Putamen (tissue), 1 donor: ENCODE measurements at places on chromosomes 2 and 18.

- no peak for DNase-seq
Observed at GRCh38 chr18:512957-513356, 12.5 kb upstream of the COLEC12 start.

GRCh38 chr2:863732-864450 lies 86.8 kb upstream of the SNTG2 start:
- DNase-seq: no peak

DNA sequence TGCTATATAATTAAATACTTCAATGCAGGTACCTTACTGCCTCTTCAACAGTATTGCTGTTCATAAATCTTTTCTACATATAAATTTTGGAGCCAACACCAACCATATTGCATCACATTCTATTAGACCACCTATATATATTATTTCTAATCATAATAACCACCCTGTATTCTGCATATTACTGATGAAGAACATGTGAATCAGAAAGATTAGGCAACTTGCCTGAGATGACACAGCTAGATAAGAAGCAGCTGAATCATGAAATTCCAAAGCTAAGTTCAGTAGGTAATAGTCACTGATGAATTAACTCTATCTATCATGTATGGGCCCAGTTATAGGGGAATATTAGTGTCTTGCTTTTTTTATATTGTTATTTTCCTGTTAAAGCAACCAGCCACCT lies 161.8 kb downstream of the AGPS start:
- DNase-seq: no peak

GRCh38 chr2:71003966-71004755 lies 9.5 kb upstream of the TEX261 start:
- no peak for DNase-seq

DNA sequence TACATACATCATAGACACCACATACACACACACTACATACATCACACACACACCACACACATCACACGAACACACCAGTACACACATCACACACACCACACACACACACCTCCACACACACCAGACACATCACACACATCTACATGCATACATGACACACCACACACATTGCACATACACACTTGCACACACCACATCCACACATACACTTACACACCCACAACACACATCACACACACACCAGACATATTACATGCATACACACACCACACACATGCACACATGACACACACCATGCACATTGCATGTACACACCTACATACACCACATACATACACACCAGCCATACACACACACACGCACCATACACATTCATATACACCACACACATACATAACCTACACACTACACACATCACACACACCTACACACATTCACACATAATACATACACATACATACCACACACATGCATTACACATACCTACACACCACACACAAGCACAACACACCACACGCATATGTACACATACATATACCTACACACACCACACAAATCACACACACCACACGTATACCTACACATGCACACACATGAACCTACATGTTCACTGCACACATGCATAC lies 156.5 kb downstream of the NDUFA10 start:
- DNase-seq: no peak

DNA sequence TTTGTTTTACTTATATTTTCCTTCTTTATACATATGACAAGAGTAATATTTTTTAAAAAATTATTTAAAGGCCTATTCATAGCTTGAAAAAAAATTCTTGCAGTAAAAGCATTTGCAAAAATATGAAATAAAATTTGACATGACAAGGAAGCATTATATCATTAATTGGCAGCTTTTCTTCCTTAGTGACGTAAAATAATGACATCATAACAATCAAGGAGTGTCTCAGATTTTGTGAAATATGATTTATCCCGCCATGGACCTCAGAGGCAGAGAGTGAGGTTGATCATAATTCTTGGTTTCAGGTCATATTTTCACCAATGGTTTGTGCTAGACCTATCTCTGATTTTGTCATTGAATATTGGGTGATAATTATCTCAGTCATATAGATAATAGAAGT lies 176.0 kb downstream of the MIB1 start:
- no peak for DNase-seq

GRCh38 chr2:222309766-222310165 lies 11.0 kb upstream of the PAX3 start:
- no peak for DNase-seq

GRCh38 chr2:134155134-134155533 lies 98.7 kb upstream of the MGAT5 start:
- DNase-seq: no peak
